ENCODE measurements at places on chromosomes 5 and 9.

GRCh38 chr5:42836070-42836769 is 24.5 kb upstream of the SELENOP start:
- no peaks in the 10 kb centered on the region for H3K4me1 ChIP-seq
- no peaks in the 10 kb centered on the region for H3K36me3 ChIP-seq

GRCh38 chr9:7936163-7936562 is 136.6 kb upstream of the DMAC1 start:
- H3K27ac ChIP-seq = peak overlapping the region; percentile 86
- peak overlapping the region; percentile 81 for H3K4me3 ChIP-seq
- H3K27me3 ChIP-seq = no peaks in the 10 kb centered on the region
- peak; percentile 62 for DNase-seq

- H3K36me3 ChIP-seq = no peaks in the 10 kb centered on the region
- H3K27ac ChIP-seq = no peak overlapping the region
- no peaks in the 10 kb centered on the region for H3K4me1 ChIP-seq
- H3K27me3 ChIP-seq = peaks cover 2% of the 10 kb centered on the region
These were observed 61.1 kb downstream of the MTRR start for GRCh38 chr5:7930011-7930410.

DNA sequence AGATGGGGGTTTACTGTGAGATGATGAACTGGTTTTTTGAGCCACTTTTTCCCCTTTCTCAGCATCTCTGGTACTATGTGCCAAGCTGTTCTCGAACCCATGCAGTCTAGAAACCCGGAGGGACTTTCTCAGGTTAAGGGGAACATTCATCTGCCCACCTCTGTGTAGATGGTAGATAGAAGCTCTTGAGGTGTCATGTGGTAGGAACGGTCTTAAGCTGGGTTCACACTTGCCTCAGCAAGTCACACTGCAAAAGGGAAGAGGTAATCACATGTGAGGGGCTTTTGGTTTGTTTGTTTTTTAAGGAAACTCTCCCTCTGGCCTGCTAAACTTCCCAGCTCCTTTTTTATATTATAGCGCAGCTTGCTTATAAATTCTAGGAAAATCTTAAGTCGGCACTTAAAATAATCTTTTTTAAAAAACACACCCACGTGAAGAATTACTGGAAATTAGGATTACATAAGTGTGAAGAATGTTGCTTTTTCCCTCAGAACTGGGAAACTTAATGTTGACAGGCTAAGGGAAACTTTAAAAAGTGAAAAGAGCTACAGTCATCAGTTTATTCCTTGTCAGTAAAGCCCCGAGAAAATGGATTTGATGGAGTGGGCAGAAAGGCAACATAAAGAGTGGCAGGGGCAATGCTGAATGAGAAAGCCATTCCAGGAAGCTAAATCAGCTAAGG is 430.3 kb downstream of the ARHGEF28 start:
- H3K27ac ChIP-seq = no peak overlapping the region
- H3K4me3 ChIP-seq = no peak overlapping the region
- no peaks in the 10 kb centered on the region for H3K4me1 ChIP-seq
- DNase-seq = no peak
- no peaks in the 10 kb centered on the region for H3K36me3 ChIP-seq

- DNase-seq = no peak
- peaks cover 8% of the 10 kb centered on the region for H3K4me1 ChIP-seq
- H3K4me3 ChIP-seq = no peak overlapping the region
- H3K27ac ChIP-seq = no peak overlapping the region
These were observed 48.1 kb downstream of the FOCAD start for GRCh38 chr9:20732118-20732517.

DNA sequence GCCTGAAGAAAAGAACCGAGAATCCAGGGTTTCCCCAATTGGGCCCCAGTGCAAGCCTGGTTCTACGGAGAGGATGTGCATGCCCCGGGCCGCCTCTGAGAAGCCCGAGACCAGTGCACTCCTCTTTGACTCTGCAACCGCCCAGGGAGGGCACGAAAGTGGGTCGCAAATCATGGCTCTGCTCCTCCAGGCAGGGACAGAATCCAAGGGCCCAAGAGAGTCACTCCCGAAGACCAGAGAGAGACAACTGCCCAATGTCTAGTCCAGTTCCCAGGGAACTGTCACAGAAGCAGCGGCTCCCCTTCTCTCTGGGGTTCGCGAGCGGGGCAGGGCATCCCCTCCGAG is 107.8 kb downstream of the PSD2 start:
- H3K36me3 ChIP-seq = no peaks in the 10 kb centered on the region
- no peak for DNase-seq
- no peak overlapping the region for H3K27ac ChIP-seq
- peaks cover 39% of the 10 kb centered on the region for H3K27me3 ChIP-seq

DNA sequence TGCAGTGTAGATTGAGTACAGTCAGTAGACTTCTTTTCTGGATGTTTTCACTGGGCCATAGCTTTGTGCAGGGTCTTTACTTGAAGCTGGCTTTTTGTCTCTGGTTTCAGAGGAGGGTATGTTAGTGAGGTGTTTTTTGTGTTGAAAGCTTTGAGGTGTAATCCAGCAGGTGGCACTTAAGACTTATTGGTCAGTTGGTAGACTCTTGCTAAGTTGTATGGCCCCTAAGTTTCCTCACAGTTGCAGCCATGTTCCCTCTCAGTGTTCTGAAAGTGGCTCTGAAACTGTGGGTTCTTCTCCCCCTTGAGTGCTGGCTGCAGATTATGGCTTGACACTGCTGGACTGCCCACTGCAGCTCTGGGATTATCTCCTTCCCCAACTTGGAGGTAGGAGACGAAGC is 55.7 kb upstream of the SLC44A1 start:
- no peak for DNase-seq
- H3K4me3 ChIP-seq = no peak overlapping the region
- no peaks in the 10 kb centered on the region for H3K4me1 ChIP-seq
- H3K36me3 ChIP-seq = no peaks in the 10 kb centered on the region
- peaks cover 23% of the 10 kb centered on the region for H3K27me3 ChIP-seq

DNA sequence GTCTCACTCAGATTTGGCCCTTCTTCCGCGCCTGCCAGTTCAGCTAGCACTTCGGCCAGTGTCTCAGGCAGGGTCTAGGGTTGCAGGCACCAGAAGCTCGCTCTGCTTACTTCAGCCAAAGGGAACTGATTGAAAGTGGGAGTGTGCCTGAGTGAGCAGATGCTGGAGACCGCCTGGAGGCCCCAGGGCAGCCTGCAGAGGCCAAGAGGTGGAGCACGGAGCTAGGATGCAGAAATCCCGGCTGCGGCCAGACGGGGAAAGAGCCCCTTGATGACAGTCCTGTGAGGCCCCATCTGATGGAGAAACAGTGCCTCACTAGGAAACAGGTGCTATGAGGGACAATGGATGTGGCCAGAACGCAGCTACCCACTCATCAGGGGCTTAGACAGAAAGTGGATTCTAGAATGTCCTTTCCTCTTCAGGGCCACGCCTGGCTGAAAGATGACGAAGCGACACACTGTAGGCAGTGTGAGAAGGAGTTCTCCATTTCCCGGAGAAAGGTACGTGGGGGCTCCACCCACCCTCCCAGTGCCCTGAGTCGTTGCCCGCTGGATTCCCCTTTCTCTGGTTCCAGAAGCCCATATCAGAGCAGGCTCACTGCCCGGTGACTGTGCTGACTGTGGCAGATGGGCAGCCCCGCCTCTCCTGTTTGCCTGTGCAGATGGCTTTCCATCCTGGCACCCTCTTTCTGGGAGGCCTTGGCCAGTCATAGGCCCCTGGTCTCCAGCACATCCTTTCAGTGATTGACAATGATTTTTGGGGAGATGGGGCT is 16.1 kb downstream of the HNRNPH1 start:
- H3K27ac ChIP-seq = peak overlapping the region; percentile 77
- no peak overlapping the region for H3K4me3 ChIP-seq
- DNase-seq = no peak
- H3K36me3 ChIP-seq = peaks cover 53% of the 10 kb centered on the region

Data from activated CD4-positive, alpha-beta T cell treated with anti-CD3 and anti-CD28 coated beads, Interleukin-2, amount 10 ng/mL, durations not matched to agents 24 days and 14 days (primary cell).